ENCODE measurements at places on chromosomes 6 and 20. TPM values are rescaled to one million over a fixed set of nuclear protein-coding genes. Genes with fewer than 3 reads are reported as not detected.

Gene FAM83B
- 0.30 TPM for total RNA-seq

DNA sequence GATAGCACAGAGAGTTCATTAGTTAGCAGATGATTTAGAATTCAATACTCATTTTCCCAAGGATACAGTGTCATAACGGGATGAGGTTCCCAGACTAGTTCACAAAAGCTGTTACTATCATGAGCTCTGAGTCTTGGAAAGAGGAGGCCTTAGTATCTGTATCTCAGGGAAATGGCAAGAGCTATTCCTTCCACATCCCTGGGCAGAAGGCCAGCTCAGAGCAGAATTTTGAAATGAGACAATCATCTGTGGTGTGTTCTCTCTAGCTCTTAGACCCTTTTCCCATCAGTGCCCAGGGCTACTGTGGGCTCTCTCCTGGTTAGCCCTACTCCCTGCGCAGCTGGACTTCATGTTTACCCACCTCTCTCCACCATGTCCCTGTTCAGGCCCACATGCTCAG is 64.5 kb downstream of the JAG1 start:
- H3K27ac ChIP-seq, result no peak overlapping the region
- no peak overlapping the region for H3K4me3 ChIP-seq

- H3K27ac ChIP-seq, result no peak overlapping the region
- no peak overlapping the region for H3K4me3 ChIP-seq
- H3K36me3 ChIP-seq, result no peaks in the 10 kb centered on the region
- H3K27me3 ChIP-seq, result no peaks in the 10 kb centered on the region
- no peak for DNase-seq
These were observed 33.9 kb upstream of the STXBP5 start for GRCh38 chr6:147170269-147170668.

Gene CLVS2
- total RNA-seq, result 30.1 TPM

DNA sequence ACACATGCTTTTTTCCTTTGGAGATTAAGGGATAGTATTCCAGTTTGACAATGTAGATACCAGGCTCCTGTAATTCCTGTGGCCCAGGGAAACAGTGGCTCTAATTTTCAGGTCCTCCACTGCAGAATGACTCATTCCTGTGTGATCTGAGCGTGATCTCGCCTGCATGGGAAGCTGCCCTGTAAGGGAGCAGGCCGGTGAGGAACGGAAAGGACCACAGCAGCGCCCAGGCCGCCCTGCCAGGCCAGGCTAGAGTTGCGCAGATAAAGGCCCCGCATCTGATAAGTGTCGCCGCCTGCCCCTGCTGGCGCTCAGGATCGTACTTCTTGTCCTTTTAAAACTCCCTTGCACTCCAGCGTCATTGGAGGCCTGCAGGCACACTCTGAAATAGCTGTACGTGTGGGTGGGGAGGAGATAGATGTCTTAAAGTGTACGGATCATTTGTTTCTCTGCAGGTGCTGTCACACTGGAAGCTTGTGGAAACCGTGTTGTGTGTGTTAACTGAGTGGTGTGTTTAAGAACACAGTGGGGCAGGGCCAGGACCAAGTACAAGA is 60.7 kb downstream of the SYNJ2 start:
- H3K27me3 ChIP-seq, result no peaks in the 10 kb centered on the region
- H3K27ac ChIP-seq, result no peak overlapping the region
- peaks cover 23% of the 10 kb centered on the region for H3K4me1 ChIP-seq

GRCh38 chr6:142925575-142926110 is 19.3 kb downstream of the HIVEP2 start:
- no peaks in the 10 kb centered on the region for H3K36me3 ChIP-seq
- H3K4me1 ChIP-seq, result peaks cover 6% of the 10 kb centered on the region
- H3K27ac ChIP-seq, result no peak overlapping the region
- DNase-seq, result no peak
- H3K4me3 ChIP-seq, result no peak overlapping the region
- H3K27me3 ChIP-seq, result no peaks in the 10 kb centered on the region

Gene ABCC10
- total RNA-seq, result 15.8 TPM

Gene TMC2
- total RNA-seq, result 0.94 TPM

DNA sequence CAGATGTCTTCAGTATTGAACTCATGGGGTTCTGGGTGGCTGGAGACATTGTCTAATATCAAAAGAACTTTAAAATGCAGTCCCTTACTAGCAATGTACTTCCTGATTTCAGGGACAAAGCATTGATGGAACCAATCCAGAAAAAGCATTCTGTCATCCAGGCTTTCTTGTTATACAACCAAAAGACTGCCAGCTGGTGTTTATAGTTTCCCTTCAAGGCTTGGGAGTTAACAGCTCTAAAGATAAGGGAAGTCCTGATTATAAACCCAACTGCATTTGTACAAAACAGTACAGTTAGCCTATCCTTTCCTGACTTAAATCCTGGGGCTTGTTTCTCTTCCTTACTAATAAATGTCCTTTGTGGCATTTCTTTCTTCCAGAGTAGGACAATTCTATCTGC is 160.0 kb downstream of the COL21A1 start:
- H3K4me1 ChIP-seq, result no peaks in the 10 kb centered on the region
- no peaks in the 10 kb centered on the region for H3K27me3 ChIP-seq
- H3K27ac ChIP-seq, result no peak overlapping the region
- H3K4me3 ChIP-seq, result no peak overlapping the region
- no peak for DNase-seq

DNA sequence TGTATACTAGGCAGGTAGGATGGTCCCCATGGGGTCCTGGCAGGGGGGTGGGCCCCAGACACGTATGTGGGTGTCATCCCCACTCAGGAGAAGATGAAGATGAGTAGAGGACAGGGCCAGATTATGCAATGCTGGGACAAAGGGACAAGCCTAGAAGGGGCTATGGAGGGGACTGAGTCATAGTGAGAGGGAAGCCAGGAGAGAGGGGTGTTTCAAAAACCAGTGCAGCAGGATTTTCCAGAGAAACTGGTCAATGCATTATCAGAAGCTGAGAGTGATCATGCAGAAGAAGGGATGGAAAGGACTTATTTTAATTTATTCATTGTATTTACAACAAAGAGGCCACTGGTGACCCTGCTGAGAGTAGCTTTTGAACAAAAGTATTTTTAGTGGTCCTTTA is 74.0 kb downstream of the PPP1R3G start:
- H3K27me3 ChIP-seq, result no peaks in the 10 kb centered on the region
- H3K27ac ChIP-seq, result no peak overlapping the region
- DNase-seq, result no peak
- H3K4me1 ChIP-seq, result peaks cover 15% of the 10 kb centered on the region
- H3K36me3 ChIP-seq, result no peaks in the 10 kb centered on the region

- H3K27ac ChIP-seq, result peak overlapping the region; percentile 90
- H3K36me3 ChIP-seq, result peaks cover 22% of the 10 kb centered on the region
- DNase-seq, result no peak
- H3K4me3 ChIP-seq, result peak overlapping the region; percentile 79
- peaks cover 52% of the 10 kb centered on the region for H3K4me1 ChIP-seq
These were observed 2.1 kb downstream of the C20orf144 start for GRCh38 chr20:33664085-33664761.

- no peak overlapping the region for H3K27ac ChIP-seq
- H3K27me3 ChIP-seq, result no peaks in the 10 kb centered on the region
- no peaks in the 10 kb centered on the region for H3K36me3 ChIP-seq
- no peak overlapping the region for H3K4me3 ChIP-seq
- DNase-seq, result no peak
- no peaks in the 10 kb centered on the region for H3K4me1 ChIP-seq
These were observed 22.9 kb downstream of the RAB44 start for GRCh38 chr6:36720251-36721141.

Gene BNIP5
- total RNA-seq, result under 0.01 TPM

Gene OR10C1
- total RNA-seq, result not detected

Gene RSPO3
- total RNA-seq, result 3.9 TPM

DNA sequence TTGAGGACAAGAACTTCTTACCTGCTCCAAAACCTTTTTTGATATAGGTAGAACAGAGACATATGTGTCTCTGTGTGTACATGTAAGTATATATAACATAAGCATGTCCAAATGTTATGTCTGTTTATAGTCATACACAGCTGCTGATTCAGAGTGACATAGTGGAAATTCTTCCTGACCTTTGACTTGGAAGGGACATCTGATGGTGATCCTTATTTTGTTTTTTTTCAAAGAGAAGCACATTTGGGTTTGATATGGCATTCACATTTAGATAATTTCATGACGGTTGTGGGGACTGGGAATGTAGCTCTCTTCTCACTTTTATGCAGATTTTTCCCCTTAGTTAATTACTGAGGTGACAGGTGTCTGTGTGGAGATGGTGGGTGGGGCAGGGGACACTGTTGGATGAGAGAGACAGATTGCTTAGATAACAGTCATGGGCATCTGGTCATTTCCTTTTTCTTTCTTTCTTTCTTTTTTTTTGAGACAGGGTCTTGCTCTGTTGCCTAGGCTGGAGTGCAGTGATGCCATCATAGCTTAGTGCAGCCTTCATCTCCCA is 39.0 kb downstream of the FARS2 start:
- H3K4me1 ChIP-seq, result peaks cover 8% of the 10 kb centered on the region
- H3K27ac ChIP-seq, result no peak overlapping the region
- H3K27me3 ChIP-seq, result no peaks in the 10 kb centered on the region
- no peaks in the 10 kb centered on the region for H3K36me3 ChIP-seq
- no peak for DNase-seq
- no peak overlapping the region for H3K4me3 ChIP-seq

DNA sequence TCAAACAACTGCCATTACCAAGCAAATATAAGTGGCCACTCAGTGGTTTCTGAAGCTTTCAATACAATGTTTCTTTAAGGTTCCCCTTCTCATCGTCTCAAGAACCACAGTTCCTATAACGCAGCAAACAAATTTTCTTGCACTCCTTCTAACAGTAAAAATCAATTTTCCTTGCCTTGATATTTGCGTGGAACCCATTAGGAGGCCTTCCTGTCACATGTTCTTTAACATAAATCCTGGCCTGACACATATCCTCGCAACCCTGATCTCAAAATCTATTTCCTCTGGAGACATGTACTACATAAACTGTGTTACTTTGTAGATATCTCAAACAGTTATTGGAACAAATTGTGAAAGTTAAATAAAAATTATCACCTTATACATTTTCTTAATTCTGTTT is 65.9 kb upstream of the MANEA start:
- H3K36me3 ChIP-seq, result no peaks in the 10 kb centered on the region
- H3K4me3 ChIP-seq, result no peak overlapping the region
- no peaks in the 10 kb centered on the region for H3K4me1 ChIP-seq
- no peak for DNase-seq

GRCh38 chr6:36479256-36479655 is 36.5 kb downstream of the KCTD20 start:
- H3K27ac ChIP-seq, result no peak overlapping the region
- no peaks in the 10 kb centered on the region for H3K27me3 ChIP-seq
- H3K4me1 ChIP-seq, result no peaks in the 10 kb centered on the region
- no peak for DNase-seq
- no peak overlapping the region for H3K4me3 ChIP-seq
- peaks cover 23% of the 10 kb centered on the region for H3K36me3 ChIP-seq

- no peaks in the 10 kb centered on the region for H3K36me3 ChIP-seq
- H3K27ac ChIP-seq, result peak overlapping the region; percentile 99
- no peaks in the 10 kb centered on the region for H3K27me3 ChIP-seq
- peaks cover 4% of the 10 kb centered on the region for H3K4me1 ChIP-seq
- peak overlapping the region; percentile 87 for H3K4me3 ChIP-seq
- no peak for DNase-seq
These were observed 534 bp upstream of the AKIRIN2 start for GRCh38 chr6:87702589-87702945.

DNA sequence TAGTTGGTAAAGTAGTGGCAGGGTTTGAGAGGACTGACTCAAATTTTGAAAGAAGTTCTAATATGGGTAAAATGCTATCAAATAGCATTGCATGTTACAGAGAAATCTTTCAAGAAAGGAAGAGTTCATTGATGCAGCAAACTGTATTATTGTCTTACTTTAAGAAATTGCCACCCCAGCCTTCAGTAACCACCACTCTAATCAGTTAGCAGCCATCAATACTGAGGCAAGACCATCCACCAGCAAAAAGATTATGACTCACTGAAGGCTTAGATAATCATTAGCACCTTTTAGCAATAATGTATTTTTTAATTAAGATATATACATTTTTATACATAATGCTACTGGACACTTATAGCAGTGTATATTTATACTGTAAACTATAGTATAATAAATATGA is 138.9 kb downstream of the CDK19 start:
- H3K27ac ChIP-seq, result no peak overlapping the region
- H3K4me1 ChIP-seq, result no peaks in the 10 kb centered on the region
- no peaks in the 10 kb centered on the region for H3K27me3 ChIP-seq
- no peak overlapping the region for H3K4me3 ChIP-seq

GRCh38 chr6:87671555-87672029 is 30.4 kb downstream of the AKIRIN2 start:
- no peaks in the 10 kb centered on the region for H3K27me3 ChIP-seq
- no peak overlapping the region for H3K27ac ChIP-seq
- no peak for DNase-seq
- H3K4me3 ChIP-seq, result no peak overlapping the region

- no peak for DNase-seq
- no peaks in the 10 kb centered on the region for H3K27me3 ChIP-seq
- H3K4me3 ChIP-seq, result no peak overlapping the region
- H3K27ac ChIP-seq, result no peak overlapping the region
These were observed 18.4 kb downstream of the SERPINB1 start for GRCh38 chr6:2823104-2823850.

Gene TREM2
- 21.0 TPM for total RNA-seq

- H3K4me1 ChIP-seq, result peaks cover 27% of the 10 kb centered on the region
- H3K4me3 ChIP-seq, result peak overlapping the region; percentile 58
- H3K27me3 ChIP-seq, result peaks cover 33% of the 10 kb centered on the region
- peak; percentile 57 for DNase-seq
- H3K27ac ChIP-seq, result peak overlapping the region; percentile 55
- no peaks in the 10 kb centered on the region for H3K36me3 ChIP-seq
These were observed 1.5 kb downstream of the PPP1R14C start for GRCh38 chr6:150144294-150144868.

GRCh38 chr20:24497851-24498250 is 28.4 kb downstream of the SYNDIG1 start:
- peaks cover 14% of the 10 kb centered on the region for H3K4me1 ChIP-seq
- peaks cover 15% of the 10 kb centered on the region for H3K36me3 ChIP-seq
- no peak overlapping the region for H3K27ac ChIP-seq
- H3K4me3 ChIP-seq, result no peak overlapping the region
- H3K27me3 ChIP-seq, result no peaks in the 10 kb centered on the region

DNA sequence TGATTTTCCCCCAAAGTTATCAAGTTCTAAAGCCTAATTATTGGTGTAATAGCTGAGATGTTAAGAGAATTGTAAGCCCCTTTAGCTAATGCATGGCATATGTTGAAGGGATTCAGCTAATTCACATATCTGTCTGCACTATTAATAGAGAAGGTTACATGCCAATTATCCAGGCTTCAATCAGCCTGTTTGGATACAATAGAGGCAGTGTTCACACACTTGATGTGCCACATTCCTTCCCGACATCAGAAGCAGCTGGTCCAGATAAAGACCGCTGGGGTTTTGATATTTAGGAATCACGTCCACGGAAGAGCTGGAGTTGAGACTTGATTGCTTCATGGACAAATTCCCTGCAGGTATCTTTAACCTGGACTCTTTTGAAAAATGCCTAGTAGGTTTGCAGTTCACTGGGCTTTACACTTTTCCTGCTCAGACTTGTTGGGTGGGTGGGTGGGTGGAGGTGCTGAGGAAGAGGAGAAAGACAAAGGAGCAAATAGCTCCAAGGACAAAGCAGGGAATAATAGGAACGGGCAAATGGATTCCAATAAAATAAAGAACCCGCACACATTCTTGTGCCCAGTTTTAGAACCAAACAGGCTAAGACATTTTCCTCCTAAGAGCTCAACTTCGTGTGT is 142.6 kb upstream of the ZNF217 start:
- peaks cover 17% of the 10 kb centered on the region for H3K27me3 ChIP-seq
- H3K27ac ChIP-seq, result no peak overlapping the region
- DNase-seq, result no peak
- no peak overlapping the region for H3K4me3 ChIP-seq
- H3K36me3 ChIP-seq, result no peaks in the 10 kb centered on the region
